ENCODE measurements at places on chromosomes 2 and 18.

DNA sequence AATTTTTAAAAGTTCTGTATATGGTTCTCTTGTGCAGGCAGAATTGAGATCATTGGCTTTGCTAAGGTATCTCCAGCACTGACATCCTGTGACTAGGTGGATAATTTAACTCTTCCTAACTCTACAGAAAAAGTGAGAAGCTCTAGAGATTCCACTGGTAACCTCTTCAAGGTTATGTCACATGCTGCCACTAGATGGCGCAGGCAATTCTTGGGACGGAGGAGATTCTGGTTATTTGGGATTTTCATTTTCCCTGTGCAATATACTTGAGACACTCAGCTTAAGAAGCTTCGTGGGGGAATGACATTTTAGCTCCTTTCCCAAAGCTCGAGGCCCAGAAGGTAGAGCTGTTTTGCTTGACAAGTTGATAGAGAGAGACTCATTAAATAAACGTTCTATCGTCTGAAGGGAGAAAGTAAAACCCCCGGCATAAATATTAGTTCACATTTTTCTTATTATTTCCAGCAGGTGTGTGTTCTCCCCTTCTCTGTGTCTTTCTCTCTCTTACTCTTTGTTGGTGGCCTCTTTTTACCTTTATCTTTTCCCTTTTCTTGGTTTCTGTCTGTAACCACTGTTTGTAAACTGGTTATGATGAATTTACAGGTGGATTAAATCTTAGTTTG lies 26.6 kb upstream of the LANCL1 start:
- DNase-seq, result peak; percentile 48

DNA sequence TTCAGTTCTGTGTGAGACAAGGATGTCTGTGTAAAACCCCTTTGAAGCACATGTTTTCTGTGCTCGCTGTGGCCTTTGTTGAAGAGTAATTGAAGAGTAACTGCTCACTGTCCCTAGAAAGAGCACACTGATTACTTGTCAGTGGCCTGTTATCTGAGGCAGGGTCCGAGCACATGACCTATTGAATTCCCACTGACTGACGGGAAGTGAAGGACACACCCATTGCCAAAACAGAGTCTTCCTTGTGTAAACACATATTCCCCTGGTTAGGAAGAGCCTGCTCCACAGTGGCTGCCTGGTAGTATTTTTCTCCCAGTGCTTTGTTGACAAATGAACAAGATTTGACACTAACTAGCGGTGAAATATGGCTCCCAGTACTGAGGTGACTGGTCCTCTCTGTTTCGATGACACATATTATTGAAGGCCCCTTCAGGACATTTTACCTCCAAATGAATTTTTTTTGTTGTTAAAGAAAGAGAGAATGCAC lies 148.5 kb upstream of the GYPC start:
- no peak for DNase-seq

GRCh38 chr2:73279852-73280251 lies 4.4 kb downstream of the FBXO41 start:
- DNase-seq, result no peak

- DNase-seq, result peak; percentile 35
These were observed 10.0 kb downstream of the INPP4A start for GRCh38 chr2:98454500-98455235.

DNA sequence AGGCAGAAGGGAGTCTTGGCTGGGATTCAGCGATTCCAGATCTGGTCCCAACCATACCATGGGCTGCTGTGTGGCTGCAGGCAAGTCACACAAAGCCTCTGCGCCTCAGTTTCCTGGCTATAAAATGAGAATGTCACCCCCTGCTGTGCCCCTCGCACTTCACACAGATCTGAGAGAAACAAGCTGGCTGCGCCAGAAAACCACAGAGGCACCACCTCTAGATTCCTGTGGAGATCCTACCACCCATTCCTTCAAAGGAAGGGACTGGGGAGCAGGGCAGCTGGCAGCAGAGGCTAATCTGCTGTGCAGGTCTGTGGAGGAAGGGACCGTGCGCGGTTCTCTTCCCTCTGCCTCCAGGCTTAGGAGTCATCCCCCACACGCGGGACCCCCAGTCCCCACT lies 19.8 kb downstream of the NEURL3 start:
- no peak for DNase-seq

GRCh38 chr2:6637330-6637729 lies 228.4 kb downstream of the CMPK2 start:
- no peak for DNase-seq

GRCh38 chr18:46320928-46321711 lies 216.9 kb downstream of the HAUS1 start:
- no peak for DNase-seq

GRCh38 chr2:55047677-55048299 lies 2.5 kb downstream of the RTN4 start:
- DNase-seq, result no peak

DNA sequence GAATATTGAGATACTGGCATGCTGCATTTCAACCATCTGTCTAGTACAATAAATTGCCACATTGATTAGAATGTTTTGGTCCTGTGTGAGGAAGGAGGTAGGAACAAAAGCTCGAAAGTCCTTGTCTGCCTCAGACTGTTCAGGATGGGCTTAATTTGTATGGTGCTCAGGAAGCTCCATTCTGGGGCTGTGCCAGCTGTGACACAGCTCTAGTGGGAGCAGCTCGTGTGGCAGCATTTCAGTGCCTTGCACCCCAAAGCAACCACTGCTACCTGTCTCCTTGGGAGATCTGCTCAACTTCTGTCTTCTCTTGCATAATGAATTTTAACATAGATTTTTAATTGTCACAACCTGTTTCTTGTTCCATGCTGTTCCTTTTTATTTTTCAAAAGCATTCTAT lies 144.4 kb upstream of the THUMPD2 start:
- no peak for DNase-seq

DNA sequence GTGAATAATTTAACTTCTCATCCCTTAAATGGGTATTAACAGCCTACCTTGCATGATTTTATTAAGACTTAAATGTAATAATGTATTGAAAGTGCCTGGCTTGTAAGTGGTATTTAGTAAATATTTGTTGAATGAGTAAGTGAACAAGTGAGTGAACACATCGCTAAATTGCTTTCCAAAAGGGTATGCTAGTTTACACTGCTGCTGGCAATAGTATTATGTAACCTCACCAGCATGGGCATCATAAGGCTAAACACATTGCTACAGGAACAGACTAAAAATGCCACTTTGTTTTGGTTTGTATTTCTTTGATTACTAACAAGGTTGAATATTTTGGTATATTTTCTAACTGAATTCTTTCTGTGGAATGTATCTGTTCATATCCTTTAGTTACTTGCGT lies 9.8 kb downstream of the WDR43 start:
- DNase-seq, result no peak

- DNase-seq, result no peak
These were observed 161.5 kb upstream of the FOSL2 start for GRCh38 chr2:28231110-28231631.

- no peak for DNase-seq
These were observed 10.2 kb downstream of the RNASEH1 start for GRCh38 chr2:3547915-3548314.

- no peak for DNase-seq
These were observed 29.2 kb downstream of the SPATS2L start for GRCh38 chr2:200335657-200336056.

- no peak for DNase-seq
These were observed 640.1 kb upstream of the FSHR start for GRCh38 chr2:49794396-49794795.

DNA sequence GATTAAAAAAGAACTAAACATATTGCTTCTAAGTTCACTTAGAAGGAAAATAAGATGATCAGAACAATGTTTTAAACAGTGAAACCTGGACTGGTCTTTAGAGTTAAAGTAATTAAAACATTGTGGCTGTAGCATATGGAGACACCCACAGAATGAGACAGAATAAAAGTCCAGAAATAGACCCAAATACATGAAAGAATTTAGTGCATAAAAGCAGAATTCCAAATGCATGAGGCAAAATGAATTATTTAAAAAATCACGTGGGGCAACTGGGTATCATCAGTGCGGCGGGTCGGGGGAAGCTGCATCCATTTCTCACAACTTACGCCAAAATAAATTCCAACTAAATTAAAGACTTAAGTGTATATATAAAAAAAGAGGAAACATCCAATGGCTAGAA lies 12.1 kb downstream of the RNF149 start:
- no peak for DNase-seq

GRCh38 chr2:197255543-197255942 lies 55.0 kb downstream of the ANKRD44 start:
- DNase-seq, result peak; percentile 90

- no peak for DNase-seq
These were observed 62.5 kb downstream of the DAW1 start for GRCh38 chr2:227933884-227934283.

DNA sequence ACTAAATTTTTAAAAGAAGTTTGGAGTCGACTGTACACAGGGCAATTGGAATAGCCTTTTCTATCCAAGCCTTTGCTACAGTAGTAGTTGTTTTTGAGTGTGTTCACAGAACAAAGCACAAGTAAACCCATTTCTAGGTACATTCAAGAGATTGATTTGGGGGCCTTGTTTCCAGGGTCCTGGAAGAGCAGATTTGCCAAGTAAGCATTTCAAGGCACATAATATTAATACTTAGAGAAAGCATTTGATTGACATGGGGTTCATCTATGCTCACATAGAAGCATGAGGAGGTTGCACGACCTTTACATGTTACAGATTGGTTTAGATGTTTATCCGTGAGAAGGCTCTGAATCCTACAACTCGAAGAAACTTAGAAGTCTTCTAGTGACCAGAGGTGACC lies 324.1 kb downstream of the MYCN start:
- no peak for DNase-seq

DNA sequence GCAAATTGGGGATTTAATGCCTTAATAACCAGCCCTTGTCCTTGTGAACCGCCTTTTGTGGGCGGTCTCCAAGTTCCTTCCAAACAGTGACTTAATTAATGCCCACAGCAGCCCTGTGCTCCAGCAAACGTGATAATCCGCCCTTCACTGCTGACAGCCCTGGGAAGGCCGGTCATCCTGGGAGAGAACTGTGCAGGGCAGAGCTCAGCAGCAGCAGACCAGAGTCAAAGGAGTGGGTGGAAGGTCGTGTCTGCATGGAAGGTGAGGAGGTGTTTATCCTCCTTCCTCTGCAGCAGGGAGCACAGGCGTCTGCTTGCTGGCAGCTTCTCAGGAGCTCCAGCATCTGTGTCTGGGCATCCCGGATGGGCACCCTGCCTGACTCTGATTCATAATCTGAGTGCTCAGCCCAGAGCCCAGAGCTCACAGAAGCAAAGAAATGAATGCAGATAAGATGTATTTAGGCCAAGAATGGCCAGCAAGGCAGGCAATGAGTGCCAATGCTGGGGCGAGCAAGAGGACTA lies 270.0 kb upstream of the PXDN start:
- DNase-seq, result no peak

GRCh38 chr2:188381614-188382013 lies 89.9 kb downstream of the GULP1 start:
- no peak for DNase-seq

- DNase-seq, result no peak
These were observed 180.0 kb upstream of the CCDC150 start for GRCh38 chr2:196459539-196459938.

DNA sequence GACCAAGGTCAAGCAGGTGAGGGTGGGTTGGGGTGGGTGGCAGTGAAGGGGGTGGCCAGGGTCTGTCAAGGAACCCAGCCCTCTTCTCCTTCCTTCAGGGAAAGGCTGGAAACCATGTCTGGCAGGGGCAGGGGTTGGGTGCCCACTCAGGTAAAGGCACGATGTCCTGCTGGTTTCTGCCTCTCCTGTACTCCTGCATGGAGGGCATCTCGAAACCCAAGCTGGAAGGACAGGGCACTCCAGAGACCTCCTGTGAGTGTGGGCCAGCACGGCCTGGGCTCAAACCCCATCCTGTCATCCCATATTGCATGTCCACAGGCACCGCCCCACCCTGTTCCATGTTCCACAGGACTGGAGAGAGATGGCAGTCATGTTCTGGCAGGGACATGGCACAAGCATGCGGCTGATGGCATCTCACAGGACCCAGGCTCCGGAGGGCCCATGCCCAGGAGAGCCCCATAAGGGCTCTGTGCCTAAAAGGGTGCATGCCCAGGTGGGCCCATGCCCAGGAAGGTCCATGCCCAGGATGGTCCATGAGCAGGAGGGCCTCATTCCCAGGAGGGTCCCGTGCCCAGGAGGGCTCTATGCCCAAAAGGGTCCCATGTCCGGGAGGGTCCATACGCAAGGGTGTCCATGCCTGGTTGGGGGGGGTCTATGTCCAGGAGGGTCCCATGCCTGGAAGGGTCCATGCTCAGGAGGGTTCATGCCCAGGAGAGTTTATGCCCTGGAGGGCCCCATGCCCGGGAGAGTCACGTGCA lies 6.4 kb downstream of the GPR35 start:
- no peak for DNase-seq

DNA sequence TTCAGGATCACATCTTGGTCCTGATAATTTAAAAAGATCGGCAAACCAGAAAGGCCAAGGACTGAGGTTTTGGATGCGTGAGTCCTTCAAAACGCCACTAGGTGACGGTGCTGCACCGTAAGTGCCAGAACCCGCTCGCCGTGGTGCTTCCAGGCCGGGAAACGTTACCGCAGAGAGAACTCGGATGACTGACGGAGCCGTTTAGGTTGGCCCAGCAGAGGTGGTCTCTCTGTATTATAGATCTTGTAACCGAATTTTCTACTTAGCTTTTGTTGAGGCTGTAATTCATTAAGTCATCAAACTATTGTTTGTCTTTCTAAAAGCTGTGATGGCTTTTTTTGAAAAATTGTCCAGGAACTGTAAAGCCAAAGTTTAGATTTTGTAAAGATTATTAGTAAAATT lies 39.8 kb upstream of the ADCYAP1 start:
- peak; percentile 83 for DNase-seq

GRCh38 chr2:65500310-65501040 lies 68.1 kb upstream of the SPRED2 start:
- no peak for DNase-seq
